ENCODE measurements at places on chromosomes 13 and 19.

DNA sequence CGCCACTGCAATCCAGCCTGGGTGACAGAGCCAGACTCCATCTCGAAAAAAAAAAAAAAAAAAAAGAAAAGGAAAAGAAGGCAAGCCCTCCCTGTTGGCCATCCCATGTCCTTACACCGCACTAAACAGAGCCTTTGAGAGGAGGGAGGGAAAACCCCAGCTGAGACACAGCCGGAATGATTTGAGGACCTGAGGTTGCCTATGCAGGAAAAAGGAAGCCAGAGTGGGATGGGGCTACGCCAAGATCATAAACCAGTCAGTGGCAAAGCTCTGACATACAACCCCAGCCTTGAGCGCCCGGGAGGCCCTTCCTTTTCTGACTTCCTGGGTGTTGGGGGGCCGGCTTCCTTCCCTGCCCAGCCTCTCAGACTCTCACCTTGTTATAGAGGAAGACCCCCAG, 12.5 kb upstream of the CHERP start:
- DNase-seq: no peak

DNA sequence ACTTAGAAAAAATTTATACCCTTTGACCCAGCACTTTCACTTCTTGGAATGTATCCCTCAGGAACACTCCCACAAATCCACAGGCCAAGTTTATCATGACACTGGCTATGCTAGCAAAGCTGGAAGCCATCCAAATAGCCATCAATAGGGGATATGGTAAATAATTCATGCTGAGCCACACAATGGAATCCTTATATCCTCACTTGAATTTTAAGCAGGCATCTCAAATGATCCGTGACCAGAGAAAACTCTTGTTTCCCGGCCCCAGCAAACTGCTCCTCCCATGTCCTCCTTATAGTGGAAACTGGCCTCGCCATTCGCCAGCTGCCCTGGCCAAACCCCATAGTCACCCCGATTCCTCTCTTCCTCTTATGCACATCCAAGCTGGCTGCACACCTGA, 37.6 kb downstream of the GRIK5 start:
- DNase-seq: no peak

- DNase-seq: no peak
Measured at GRCh38 chr19:8302357-8302691, 5.8 kb downstream of the CD320 start.

DNA sequence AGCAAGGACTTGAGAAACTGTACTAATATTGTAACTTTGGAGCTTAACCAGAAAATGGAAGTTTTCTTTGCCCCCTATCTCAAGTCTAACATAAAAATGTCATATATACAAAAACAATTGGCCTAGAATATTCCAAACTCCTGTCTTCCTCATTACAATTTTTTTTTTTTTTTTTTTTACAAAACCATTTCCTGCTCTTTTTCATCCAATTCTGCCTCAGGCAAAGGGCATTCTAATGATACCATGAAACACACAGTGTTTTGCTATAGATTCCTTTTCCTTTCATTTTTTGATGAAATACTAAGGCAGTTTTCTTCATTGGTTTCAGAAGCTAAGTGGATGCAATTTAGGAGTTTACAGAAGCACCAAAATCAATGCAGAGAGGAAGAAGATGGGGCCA, 119.7 kb downstream of the LHFPL6 start:
- no peak for DNase-seq

GRCh38 chr13:92849381-92849780, 377.2 kb upstream of the GPC6 start:
- no peak for DNase-seq

GRCh38 chr13:43431290-43431716, 355.5 kb downstream of the ENOX1 start:
- no peak for DNase-seq

GRCh38 chr19:50909240-50910070, 1.7 kb downstream of the KLK4 start:
- no peak for DNase-seq

- DNase-seq: no peak
Measured at GRCh38 chr13:67086260-67086659, 143.9 kb downstream of the PCDH9 start.

DNA sequence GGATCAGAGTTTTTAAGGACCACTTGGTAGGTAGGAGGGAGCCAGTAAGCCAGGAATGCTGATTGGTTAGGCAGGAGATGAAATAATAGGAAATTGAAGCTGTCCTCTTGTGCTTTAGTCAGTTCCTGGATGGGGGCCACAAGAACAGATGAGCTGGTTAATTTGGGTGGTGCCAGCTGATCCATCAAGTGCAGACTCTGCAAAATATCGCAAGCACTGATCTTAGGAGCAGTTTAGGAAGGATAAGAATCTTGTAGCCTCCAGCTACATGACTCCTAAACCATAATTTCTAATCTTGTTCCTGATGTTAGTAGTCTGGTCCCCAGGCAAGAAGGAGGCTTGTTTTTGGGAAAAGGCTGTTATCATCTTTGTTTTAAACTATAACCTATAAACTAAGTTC, 117.9 kb upstream of the GPR12 start:
- no peak for DNase-seq

- no peak for DNase-seq
Measured at GRCh38 chr19:35665604-35666003, 713 bp upstream of the UPK1A start.

DNA sequence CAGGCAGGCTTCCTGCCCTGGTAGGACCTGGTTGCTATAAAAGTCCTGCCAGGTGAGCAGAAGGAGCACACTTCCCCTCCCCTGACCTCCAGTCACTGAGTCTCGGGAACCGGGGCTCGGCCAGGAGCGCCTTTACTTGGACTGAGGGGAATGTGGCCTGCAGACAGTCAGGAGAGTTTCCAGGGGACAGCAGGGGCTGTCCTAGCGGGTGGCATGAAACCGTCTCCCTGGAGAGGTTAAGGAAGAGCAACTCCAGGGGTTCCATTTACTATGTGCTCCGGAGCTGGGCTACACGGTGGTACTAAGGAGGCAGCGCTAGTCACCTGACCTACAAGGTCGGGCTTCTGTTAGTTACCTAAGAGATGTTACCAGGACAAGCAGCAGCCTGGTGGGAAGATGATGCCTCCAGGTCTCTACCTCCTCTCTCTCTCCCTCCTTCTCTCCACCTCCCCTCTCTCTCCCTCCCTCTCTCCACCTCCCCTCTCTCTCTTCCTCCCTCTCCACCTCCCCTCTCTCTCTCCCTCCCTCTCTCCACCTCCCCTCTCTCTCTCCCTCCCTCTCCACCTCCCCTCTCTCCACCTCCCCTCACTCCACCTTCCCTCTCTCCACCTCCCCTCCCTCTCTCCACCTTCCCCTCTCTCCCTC, 4.1 kb upstream of the CNOT3 start:
- DNase-seq: no peak

DNA sequence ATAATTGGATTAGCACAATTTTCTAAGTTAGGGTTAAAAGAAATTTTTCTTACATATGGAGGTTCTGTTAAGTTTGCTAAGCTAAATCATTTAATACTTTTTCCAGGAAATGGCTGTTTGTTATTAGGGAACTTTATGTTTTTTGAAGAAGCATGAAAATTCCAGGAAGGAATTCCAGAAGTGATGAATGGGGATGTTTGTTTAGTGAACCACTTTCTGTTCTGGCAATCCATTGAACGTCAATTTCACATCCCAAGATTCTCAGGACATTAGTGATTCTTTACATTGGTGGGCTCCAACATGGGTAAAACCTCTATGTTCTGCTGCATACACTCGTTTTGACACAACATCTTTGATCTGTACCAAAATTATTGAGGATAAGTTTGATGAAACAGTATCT, 534.4 kb downstream of the IRS2 start:
- DNase-seq: no peak

- no peak for DNase-seq
Measured at GRCh38 chr19:13929340-13929739, 8.9 kb downstream of the PODNL1 start.

DNA sequence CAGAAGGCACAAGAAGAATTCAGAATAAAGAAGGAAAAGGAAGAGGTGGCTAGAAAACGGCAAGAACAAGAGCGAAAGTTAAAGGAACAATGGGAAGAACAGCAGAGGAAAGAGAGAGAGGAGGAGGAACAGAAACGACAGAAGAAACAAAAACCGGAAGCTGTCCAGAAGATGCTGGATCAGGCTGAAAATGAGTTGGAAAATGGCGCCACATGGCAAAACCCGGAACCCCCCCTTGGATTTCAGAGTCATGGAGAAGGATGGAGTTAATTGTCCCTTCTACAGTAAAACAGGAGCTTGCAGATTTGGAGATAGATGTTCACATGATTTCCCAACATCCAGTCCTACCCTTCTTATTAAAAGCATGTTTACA, 6.7 kb downstream of the CD209 start:
- DNase-seq: no peak

DNA sequence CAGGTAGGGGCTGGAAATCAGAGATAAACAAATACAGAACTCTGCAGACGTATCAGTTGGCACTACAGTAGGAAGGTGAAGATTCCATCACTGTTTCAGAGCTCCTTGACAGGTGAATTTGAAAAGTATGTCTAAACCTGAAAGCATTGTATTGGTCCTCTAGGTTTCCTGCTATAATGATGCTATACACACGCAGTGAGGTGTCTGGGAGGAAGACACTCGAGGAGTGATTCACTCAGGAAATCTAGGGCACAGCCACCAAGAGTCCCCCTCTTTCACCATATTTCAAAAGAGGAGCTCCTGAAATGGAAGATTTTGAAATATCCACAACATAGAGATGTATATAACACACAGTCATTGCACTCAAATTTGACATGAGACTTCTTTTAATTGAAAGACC, 331.0 kb upstream of the DACH1 start:
- DNase-seq: no peak

DNA sequence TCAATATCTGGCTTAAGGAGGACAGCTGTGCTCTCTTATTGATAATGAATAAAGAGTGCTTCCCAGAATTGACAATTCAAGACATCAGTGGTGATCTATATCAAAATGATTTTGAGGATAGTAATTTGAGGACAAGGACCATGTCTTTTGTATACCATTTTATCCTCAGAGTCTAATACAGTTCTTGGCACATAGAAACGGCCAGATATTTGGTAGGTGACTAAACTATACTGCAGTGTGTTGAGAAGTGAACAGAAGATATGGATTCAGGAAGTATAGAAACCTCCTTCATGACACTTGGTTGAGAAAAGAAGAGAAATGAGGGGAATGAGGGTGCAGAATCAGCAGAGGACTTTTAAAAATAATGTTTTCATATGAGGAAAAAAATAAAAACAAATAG, 16.1 kb upstream of the LMO7 start:
- DNase-seq: no peak

- DNase-seq: no peak
Measured at GRCh38 chr19:10975374-10976130, 14.7 kb downstream of the SMARCA4 start.

DNA sequence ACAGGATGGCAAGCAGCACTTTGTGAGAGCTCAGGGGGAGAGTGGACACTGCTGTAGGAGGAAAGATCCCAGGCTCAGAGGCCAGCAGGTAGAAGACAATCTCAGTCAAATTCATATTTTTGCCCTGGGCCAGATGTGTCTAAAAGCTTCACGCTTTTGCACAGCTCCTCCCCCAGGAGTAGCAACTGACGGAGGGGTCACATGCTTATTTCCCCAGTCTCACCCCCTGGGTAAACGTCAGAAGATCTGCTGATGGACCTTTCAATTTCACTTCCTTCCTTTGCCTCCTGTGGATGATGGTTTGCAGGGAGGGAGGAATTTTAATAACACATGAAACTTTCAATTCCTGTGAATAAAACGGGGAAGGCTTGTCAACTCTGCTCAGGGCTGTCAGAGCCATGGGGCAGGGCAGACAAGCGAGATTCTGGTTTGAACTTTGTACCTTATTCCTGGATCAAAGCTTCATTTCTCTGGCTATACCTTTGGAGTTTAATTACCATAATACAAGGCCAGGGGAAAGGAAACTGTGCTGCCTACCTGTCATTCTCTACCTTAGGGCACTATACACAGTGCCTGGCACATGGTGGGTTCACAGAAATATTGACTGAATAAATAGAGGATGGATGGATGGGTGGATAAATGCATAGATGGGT, 41.0 kb downstream of the POU4F1 start:
- DNase-seq: no peak

- no peak for DNase-seq
Measured at GRCh38 chr13:91247768-91248167, 99.7 kb upstream of the MIR17HG start.

- DNase-seq: no peak
Measured at GRCh38 chr13:22074403-22074802, 403.5 kb downstream of the FGF9 start.

DNA sequence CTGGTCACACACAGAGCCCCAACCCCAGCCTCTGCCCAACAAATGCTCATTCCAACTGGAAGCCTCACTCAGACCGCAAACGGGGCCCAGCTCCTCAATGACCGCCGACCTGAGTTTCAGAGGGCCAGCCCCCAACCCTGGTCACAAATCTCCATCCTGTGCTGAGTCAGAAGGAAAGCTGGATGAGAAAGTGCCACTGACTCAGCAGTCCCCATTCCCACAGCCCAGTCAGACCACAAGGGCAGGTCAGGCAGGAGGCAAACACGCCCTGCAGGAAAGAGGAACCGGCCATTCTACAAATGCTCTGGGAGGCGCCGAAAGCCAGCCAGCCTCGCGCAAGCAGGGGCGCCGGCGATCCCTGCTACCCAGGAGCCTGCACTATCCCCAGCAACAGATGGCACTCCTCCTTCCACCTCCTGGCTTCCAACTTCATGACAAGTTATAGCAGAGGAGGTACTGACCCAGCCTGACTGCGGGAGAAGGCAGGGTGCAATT, 14.1 kb upstream of the PRKD2 start:
- DNase-seq: no peak

DNA sequence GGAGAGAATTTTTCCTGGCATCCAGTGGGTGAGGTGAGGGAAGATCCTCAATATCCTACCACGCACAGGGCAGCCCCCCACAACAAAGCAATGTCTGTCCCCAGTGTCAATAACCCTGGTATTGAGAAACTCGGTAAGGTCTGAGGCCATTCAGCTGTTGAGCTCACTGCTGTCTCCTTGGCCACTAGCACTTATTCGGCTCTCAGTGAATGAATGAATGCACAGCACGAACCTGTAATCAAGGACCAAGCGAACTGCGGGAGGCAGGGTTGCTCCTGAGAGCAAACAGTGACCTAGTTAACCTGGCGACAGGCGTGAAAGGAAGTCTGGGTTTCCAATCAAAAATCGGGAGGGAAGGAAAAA, 640 bp downstream of the ZSCAN5A start:
- DNase-seq: no peak

- DNase-seq: no peak
Measured at GRCh38 chr13:52366291-52366690, 39.7 kb downstream of the THSD1 start.

DNA sequence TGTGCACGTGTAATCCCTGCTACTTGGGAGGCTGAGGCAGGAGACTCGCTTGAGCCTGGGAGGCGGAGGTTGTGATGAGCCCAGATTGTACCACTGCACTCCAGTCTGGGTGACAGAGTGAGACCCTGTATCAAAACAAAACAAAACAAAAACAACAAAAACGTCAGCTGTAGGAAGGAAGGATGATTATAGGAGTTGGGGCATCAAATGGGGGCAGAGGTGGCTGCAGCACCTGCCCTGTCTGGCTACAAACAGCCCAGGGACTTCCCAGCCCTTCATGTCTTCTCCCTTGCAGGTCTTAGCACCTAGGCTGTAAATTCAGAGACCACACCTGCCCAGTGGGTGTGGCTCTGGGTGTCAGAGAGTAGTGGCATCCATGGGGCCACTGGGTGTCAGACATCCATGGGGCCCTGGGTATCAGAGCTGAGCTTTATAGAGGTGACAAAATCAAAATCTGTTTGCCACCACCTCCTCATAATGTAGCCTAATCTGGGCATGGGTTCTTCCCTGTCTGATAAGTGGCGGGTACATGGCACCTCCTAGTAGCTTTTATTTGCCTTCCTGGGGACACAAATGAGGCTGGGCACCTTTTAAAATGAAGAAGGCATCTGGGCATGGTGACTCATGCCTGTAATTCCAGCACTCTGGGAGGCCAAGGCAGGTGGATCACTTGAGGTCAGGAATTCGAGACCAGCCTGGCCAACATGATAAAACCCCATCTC, 4.7 kb upstream of the B3GNT3 start:
- DNase-seq: no peak

All from stimulated activated CD8-positive, alpha-beta memory T cell treated with anti-CD3 and anti-CD28 coated beads, Interleukin-7, amount 100 ng/mL, for 1 hour (primary cell).